ENCODE measurements at places on chromosomes 2 and 18.

DNA sequence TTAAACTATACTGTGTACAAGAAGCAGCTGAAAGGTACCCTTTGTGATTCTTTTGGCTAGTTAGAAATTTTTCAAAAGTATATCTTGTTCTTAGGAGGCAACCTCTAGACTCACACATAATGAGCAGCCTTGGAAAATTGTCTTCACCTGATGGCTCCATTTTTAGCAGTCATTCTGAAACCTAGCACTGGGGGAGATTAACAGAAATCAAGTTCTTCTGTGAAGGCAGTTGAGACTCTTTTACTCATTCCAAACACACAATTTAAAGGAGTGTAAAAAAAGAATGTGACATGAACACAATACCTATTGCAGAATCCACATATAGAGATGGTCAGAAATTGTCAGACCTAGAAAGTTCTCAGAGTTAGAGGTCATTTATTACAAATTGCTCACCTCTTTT is 197.7 kb downstream of the UBE2E3 start:
- no peak for DNase-seq

DNA sequence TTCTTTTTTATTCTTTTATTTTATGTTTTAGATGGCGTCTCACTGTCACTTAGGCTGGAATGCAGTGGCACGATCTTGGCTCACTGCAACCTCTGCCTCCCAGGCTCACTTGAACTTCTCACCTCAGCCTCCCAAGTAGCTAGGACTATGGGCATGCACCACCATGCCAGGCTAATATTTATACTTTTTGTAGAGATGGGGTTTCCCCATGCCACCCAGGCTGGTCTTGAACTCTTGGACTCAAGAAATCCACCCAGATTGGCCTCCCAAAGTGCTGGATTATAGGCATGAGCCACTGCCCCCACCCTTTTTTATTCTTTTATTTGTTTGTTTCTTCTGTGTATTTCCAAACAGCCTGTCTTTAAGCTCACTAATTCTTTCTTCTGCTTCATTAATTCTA is 306.7 kb upstream of the THUMPD2 start:
- DNase-seq = no peak

GRCh38 chr2:98464772-98465310 is 20.2 kb downstream of the INPP4A start:
- no peak for DNase-seq

GRCh38 chr2:102427249-102427648 is 4.3 kb downstream of the IL18RAP start:
- DNase-seq = no peak

GRCh38 chr2:241975593-241976284 is 106.2 kb downstream of the RTP5 start:
- DNase-seq = no peak

- peak; percentile 29 for DNase-seq
Measured at GRCh38 chr2:85133751-85134254, 611 bp downstream of the TCF7L1 start.

Data from T1000 (cell line).